ENCODE measurements at places on chromosomes 12 and 14.

DNA sequence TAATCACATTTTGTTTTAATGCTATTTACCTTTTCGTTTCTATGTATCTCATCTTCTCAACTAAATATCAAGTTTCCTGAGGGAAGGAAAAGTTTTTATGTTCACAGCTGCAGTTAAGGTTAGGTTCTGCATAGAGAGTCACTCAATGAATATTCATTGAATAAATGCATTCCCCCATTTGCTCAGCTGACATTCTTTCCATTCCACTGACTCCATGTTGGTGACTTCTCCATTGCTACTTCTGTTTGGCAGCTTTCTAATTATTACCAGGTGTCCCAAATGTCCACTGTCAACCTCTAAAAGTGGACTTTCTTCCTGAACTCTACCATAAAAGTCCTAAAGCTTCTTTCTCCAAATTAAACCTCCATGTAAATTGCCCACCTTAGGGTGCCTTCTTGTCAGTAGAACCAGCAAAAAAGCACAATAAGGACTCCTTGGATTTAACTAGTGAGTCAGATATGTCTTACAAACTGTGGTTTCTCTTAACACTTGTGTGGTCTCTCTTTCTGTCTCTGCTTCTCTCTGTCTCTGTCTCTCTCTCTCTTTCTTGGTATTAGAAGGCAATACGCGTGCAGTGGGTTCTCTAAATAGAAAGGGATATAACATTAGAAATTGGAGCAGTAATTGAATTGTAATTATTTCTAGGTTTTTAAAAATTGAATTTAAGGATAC lies 85.9 kb downstream of the TMEM117 start:
- no peaks in the 10 kb centered on the region for H3K4me1 ChIP-seq
- DNase-seq: no peak
- no peak overlapping the region for H3K27ac ChIP-seq
- H3K4me3 ChIP-seq: no peak overlapping the region
- H3K36me3 ChIP-seq: no peaks in the 10 kb centered on the region

GRCh38 chr12:22101749-22102243 lies 55.8 kb downstream of the CMAS start:
- H3K4me1 ChIP-seq: peaks cover 2% of the 10 kb centered on the region
- no peak overlapping the region for H3K27ac ChIP-seq
- no peaks in the 10 kb centered on the region for H3K36me3 ChIP-seq
- DNase-seq: no peak

- no peaks in the 10 kb centered on the region for H3K36me3 ChIP-seq
- H3K27ac ChIP-seq: no peak overlapping the region
- no peak for DNase-seq
- no peak overlapping the region for H3K4me3 ChIP-seq
Observed at GRCh38 chr12:68246350-68246749, 7.1 kb downstream of the IL22 start.

- H3K27me3 ChIP-seq: no peaks in the 10 kb centered on the region
- DNase-seq: no peak
- H3K4me3 ChIP-seq: no peak overlapping the region
- H3K36me3 ChIP-seq: no peaks in the 10 kb centered on the region
Observed at GRCh38 chr12:91588874-91589454, 406.3 kb upstream of the DCN start.

DNA sequence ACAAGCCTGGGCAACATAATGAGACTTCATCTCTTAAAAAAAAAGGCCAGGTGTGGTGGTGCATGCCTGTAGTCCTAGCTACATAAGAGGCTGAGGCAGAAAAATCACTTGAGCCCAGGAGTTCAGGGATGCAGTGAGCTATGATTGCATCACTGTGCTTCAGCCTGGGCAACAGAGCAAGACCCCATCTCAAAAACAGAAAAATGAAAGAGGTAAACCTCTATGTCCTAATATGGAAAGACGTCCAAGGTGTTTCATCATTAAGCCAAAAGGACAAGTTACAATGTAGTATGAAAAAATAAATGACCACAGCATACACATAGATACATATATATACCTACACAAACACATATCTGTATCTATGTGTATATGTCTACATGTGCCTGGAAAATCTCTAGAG lies 15.4 kb downstream of the SPTB start:
- DNase-seq: no peak
- no peaks in the 10 kb centered on the region for H3K36me3 ChIP-seq
- no peaks in the 10 kb centered on the region for H3K27me3 ChIP-seq
- no peak overlapping the region for H3K4me3 ChIP-seq
- H3K4me1 ChIP-seq: no peaks in the 10 kb centered on the region

Measured in T-cell (primary cell).